Activated naive CD4-positive, alpha-beta T cell treated with anti-CD3 and anti-CD28 coated beads for 36 hours (primary cell): ENCODE measurements at places on chromosomes 1 and 21. TPM values are rescaled to one million over a fixed set of nuclear protein-coding genes. Genes with fewer than 3 reads are reported as not detected.
A peak's percentile ranks its signal among the peaks of the same experiment; 100 is the strongest.

DNA sequence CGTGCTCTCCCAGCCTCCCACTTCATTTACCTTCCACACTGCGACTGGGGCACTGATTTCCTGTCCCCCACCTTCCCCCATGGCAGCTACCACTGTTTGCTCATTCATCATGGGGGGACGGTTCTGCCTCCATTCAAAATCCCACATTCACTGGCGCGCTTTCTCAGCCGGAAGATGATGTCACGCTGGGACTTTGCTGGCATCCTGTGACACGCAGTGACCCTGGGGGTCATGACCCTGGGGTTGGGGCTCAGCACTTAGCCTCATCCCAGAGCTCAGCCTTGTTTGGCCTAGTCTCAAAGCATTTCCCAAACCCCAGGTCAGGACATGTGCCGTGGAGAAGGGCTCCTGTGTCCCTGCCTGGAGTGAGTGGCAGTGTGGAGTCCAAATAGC, 582 bp upstream of the KCNAB2 start:
- no peak for DNase-seq

DNA sequence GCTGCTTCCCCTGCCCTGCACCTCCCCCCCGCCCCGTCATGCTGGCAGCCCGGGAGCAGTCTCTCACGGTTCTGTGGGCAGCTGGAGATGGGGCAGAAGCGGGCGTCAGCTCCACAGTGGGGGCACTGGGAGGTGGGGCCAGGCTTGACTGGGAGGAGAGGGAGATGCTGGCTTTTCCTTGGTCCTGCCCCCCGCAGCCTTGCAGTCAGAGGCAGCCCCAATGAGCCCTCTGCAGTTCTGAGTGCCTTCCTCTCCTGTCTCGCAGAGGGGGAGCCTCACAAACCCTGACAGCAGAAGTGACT, 21.7 kb downstream of the ARHGEF10L start:
- DNase-seq: no peak

DNA sequence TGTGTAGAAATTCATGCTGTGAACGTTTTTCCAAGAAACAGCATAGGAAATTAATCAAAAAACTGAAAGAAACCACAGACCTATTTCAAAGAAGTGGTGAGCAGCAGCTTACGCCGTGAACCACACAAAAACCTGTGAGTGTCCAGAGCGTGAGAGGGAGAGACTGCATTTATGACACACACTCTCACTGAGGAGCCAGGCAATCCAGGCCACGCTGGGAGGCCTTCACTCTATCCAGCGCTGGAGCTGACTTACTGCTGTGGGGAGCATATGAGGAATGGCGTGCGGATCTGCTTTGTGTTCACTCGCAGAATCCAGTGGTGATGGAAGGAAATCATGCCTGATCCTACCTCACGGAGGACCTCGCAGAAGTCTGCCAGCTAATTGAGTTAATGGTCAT, 12.7 kb downstream of the ADAMTS1 start:
- DNase-seq: no peak

GRCh38 chr1:110298991-110299390, 40.2 kb upstream of the RBM15 start:
- DNase-seq: no peak

DNA sequence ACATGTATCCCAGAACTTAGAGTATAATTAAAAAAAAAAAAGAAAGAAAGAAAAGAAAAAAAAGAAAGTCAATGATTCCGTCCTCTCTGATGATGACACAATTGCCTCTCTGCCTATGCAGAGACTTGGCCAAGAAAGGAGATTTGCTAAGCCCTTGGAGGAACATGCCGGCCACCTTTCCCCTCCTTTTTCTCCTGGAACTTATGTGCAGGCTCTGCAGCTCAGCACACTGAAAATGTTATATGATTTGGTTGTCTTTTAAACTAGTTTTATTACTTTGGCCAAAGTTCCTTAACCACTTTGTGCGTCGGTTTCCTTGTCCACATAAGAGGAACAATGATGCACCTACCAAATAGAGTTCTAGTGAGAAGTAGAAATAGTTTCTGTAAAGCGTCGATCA, 111.4 kb upstream of the ZNF644 start:
- DNase-seq: no peak

DNA sequence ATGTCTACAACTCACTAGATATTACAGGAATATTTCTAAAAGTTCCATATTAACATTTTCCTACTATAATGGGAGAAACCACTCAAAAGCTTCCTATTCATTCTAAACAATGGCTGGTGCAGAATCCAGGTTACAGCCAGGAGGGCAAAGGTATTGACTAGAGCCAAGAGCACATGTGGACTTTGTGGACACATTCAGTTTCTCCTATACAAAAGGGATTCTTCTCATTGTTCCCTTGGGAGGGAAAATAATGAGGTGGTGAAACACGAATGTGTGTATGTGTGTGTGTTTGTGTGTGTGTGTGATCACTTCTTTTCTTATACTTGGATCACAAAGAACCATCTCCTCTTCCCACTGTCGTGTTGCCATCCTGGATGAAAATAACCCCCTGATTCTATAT, 1000.0 kb downstream of the ADGRL2 start:
- DNase-seq: no peak

GRCh38 chr1:71490432-71490831, 409.6 kb upstream of the ZRANB2 start:
- DNase-seq: no peak

GRCh38 chr1:163035446-163036249, 33.5 kb upstream of the RGS4 start:
- no peak for DNase-seq

DNA sequence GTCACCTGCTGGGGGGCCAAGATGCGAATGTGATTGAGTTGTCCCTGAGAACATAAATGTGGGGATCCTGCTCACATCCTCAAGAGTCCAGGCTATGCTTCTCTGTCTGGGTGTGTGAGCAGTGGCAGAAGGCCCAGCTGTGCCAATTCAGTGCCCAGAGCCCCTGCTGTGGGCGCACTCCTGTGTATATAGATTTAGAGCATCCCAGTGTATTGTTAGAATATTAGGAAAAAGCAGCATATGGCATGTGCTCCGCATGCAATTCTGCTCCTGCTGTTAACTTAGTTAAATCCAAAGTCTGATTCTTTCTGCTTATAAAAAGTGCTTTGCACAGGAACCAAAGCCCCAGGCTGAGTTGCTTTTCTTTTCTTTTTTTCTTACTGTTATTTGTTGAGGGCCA, 37.8 kb downstream of the FAM78B start:
- DNase-seq: no peak

GRCh38 chr1:225809842-225810578, at the start of gene EPHX1:
EPHX1 (plus strand) TSS chr1:225810124; CDS start chr1:225828730, 18,606 bp downstream.
- peak; percentile 79 for DNase-seq

DNA sequence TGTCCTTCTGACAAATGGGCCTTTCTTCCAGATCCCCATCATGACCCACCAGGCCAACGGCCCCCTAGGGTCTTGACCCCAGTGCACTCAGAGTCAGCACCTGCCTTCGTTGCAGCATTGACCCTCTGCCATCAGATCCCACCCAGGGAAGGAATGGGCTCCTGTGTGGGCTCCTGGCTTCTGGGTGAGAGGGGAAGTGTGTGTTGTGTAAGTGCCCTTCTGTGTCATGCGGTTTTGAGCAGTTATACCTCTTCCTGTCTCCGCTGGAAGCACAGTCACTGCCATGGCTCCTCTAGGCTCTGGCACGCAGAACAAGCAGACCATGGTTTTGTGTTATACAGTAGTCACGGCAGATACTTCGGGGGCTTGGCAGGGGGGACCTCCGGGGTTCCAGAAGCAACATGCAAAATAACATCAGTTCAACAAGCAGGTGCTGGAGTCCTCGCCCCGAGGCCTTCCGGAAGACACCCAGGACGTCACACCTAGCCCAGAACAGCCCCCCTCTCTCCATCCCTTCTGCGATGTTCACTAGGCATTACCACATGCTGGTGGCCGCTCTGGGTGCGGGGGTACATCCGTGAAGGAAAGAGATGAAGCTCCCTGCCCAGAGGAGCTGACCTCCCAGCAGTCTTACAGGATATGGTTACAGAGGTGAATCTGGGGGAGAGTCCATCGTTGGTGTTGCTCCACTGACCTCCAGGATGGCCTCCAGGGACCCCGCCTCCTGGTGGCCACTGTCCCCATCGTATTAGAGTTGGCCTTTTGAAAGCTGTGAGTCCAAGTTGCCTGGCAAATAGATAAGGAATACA, 17.4 kb upstream of the KCNAB2 start:
- DNase-seq: peak; percentile 82

Gene ADCY10
- not detected for total RNA-seq

Gene OR10T2
- total RNA-seq: not detected

Gene CIART
- total RNA-seq: 1.0 TPM

Gene MX2
- 33.4 TPM for total RNA-seq
